ENCODE measurements at places on chromosomes 4 and X.

DNA sequence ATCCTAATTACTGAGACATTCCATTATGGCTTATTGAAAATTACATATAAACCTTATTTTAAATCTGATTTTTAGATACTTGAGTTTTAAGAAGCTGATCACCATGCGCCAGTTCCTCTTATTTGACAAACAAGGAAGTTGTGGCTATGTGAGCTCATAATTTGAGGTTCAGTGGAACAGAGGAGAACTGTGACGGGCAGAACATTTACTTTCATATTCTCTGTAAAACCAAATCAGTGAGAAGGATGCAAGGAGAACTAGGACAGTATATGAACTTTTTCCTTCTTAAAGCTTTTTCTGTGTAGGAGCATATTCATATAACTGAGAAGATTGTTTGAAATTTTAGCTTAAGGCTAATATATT, 25.3 kb downstream of the STIM2 start:
- DNase-seq = no peak

GRCh38 chrX:123961268-123962005, at the start of gene STAG2:
STAG2 (plus strand) TSS chrX:123961706; CDS start chrX:124022628, 60,922 bp downstream.
- DNase-seq = peak; percentile 81

- DNase-seq = no peak
Observed at GRCh38 chr4:143369552-143369951, 32.9 kb downstream of the GAB1 start.

GRCh38 chrX:118503260-118504041, 7.8 kb downstream of the DOCK11 start:
- DNase-seq = no peak

- no peak for DNase-seq
Observed at GRCh38 chr4:76989391-76990061, 40.0 kb downstream of the SEPTIN11 start.

GRCh38 chr4:23706972-23707651, 182.7 kb downstream of the PPARGC1A start:
- DNase-seq = no peak

DNA sequence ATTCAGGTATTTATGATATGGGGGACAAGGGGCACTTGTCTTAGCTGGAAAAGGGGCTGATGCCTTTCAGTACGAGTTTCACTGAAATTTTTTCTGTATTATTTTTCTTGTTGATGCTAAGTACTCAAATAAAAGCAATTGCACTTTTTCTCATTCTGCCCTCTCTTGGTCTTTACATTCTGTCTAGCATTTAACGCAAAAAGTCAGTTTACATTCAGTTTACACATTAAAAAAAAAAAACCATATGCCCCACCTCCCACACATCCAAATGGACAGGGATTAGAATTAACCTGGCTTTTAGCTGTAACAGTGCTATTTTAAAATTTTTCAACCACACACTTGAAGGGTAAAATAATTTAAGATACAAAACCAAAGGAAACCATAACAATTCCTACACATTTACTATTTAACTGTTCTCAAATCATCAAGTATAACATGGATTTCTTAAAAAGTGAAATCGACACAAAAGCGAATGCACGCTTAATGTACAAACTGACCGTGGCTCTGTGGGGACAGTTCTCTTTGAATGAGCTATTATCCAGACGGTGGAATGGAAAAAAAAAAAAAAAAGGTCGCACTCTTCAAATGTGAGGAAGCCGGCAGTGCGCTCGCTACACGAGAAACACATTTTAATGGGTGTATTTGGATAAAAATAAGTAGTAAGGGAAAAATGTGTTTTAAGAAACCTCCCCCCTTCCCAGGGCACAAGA, 1.4 kb downstream of the AMMECR1 start:
- DNase-seq = no peak

DNA sequence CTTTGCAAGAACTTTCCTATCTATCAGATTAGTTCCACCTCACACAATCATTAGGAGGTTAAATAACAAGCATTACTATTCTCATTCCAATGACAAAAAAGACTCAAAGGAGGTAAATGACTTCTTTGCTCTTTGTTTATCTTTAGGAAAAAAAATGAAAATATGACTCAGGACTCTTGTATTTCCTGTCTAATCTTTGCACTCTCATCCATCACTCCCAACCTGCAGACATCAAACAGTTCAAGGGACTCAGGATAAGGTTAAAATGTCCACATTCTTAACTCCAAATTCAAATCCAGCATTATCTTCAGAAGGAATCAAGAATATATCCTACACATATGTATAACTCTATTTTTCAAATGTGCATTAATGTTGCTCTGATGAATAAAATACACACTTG, 139.6 kb downstream of the UNC5C start:
- DNase-seq = no peak

GRCh38 chr4:7285244-7286094, 93.1 kb downstream of the SORCS2 start:
- DNase-seq = no peak

- peak; percentile 0 for DNase-seq
Observed at GRCh38 chr4:6869944-6870343, 39.7 kb upstream of the TBC1D14 start.

DNA sequence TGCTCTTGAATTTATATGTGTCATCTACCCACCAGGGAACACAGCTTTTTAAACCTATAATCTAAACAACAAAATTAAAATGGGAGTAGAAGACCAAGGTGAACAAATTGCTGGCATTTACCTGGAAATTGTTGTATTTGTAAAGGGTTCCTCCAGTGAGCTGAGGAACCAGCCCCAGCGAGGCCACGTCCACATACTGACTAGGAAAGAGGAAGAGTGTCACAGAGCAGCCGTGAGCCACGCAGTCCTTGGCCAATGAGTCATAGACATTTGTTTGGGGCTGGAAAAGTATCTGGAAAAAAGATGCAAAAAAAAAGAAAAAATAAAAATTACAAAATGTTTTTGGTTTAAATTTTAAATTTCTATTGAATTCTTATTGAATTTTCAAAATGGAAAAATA, 58.7 kb downstream of the METTL14 start:
- DNase-seq = no peak

GRCh38 chr4:126742048-126742447, 890.7 kb upstream of the INTU start:
- DNase-seq = no peak

- no peak for DNase-seq
Observed at GRCh38 chrX:133645977-133646718, 230.9 kb upstream of the GPC4 start.

DNA sequence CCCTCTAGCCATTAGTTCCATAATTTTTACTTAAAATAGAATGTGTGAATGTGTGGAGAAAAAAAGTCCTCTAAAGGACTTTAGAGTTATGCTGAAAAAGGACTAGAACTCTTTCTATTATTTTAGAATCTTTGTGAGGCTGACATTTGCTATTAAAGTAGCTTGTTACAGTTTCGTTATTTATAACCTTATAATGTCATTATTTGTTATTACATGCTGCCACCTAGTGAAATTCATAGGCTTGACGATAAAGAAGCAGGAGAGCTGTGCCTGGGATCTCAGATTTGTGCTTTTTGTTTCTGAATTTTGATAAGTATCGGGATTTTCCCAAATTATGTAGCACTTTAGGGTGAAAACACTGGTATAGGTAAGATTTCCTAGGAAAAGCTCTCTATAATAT, 38.5 kb upstream of the TAPT1 start:
- DNase-seq = peak; percentile 5

DNA sequence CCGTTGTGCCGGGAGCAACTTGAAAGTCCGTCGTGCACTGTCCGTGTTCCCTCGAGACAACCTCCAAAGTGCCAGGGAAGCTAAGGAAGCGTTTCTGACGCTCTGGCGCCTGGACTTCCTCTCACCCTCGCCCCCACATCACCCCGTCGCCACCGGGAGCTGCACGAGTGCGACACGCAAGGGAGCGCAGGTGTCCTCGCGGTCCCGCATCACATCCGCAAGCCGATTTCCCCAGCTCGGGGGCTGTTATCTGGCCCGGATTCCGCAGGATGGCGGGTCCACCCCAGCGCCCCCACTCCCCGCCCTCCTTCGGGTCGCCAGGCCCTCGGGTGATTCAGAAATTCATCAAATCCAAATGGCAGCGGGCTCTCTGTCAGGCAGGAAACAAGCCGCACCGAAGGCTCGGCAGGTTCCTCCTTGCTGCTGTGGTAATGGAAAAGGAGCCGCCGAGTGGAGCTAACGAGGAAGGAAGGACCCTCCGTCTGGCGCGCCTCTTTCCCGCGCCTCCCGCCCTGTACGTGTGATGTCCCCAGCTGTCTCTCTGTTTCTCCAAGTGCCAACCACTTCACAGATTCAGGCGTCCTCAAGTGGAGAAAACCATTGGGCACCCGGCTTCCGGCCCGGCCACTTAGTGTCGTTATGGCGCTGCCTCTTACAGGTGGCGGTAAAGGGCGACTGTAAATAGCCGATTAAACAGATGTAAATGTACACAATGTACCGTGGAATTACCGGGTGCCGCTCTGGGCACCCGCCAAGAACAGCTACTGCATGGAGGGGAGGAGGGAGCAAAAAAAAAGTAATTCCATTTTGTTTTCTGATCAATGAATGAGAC, 921 bp upstream of the SETD7 start:
- DNase-seq = peak; percentile 71

DNA sequence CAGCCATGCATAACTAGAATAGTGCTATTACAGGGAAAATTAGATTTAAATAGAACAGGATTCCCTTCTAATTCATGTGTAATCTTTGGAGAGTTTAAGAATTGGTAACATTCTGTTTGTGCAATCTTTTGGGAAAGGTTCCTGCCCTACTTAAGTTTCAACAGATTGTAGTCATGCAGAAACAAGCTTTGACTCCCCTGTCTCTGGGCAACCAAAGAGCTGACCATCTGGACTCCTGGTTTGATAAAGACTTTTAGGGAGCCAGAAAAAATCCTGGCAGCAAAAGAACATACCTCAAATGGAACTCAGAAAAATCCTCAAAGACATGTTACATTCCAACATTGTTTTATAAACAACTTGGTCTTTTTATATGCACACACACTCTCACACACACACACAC, 191.1 kb upstream of the NEIL3 start:
- DNase-seq = no peak

DNA sequence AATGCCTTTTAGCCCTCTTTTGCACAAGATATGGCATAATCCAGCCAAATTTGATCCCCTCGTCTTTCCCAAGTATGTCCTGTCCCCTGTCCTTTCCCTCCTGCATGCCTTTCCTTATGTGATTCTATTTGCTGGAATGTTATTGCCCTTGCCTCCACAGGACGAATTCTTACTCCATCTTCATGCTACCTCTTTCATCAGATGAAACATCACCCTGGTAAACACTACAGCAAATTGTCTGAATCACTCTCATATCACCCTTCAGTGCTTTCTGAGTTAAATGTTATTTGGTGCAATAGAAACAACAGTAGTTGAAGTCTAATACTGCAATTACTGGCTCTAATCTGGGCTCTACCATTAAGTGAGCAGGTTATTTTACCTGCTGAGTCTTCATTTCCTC, 52.2 kb upstream of the FAT1 start:
- no peak for DNase-seq

- DNase-seq = no peak
Observed at GRCh38 chr4:21113496-21114223, 413.4 kb downstream of the PACRGL start.

- no peak for DNase-seq
Observed at GRCh38 chrX:119187298-119187697, 48.8 kb upstream of the PGRMC1 start.

- DNase-seq = peak; percentile 41
Observed at GRCh38 chr4:129240816-129241215, 144.9 kb downstream of the C4orf33 start.

DNA sequence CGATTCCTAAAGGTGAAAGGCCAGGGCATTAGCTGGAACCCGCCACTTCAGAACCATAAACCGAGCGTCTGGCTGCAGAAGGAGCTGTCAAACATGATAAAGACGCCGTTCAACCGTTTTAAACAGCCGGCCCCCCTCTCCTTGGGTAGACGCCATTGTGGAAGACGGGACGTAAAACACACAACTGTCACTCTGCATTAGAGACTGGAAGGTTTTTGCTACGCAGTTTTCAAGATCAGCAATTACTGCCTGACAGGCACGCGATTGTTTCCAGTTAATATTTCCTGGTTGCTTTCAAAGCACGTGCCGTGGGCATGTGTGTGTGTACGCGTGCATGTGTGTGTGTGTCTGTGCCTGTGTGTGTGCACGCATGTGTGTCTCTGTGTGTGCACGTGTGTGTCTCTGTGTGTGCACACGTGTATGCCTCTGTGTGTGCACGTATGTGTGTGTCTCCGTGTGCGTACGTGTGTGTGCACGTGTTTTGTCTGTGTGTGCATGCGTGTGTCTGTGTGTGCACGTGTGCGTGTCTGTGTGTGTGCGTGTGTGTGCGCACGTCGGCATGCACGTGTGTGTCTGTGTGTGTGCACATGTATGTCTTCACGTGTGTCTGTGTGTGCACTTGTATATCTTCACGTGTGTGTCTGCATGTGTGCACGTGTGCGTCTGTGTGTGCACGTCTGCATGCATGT, 48.8 kb downstream of the SHOX start:
- DNase-seq = no peak

GRCh38 chr4:115274545-115274944, 161.1 kb upstream of the NDST4 start:
- no peak for DNase-seq

DNA sequence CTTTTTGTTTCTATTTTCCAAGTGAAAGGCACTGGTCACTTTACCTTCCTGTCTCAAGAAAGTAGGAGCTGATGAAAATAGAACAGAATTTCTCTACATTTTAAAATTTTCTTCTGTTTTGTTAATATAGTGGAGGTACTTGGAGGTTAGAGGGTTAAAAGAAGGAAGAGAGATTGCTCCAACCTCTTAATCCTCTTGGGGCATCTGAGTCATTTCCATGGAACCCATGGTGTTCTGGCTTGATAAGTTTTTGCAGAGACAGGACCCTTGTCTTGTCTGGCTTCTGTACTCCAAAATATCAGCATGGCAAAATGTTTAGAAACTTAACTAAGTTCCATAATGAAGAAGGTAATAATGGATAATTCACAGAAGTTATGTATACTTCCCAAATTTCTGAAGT, 727.2 kb downstream of the C4orf33 start:
- DNase-seq = no peak

- peak; percentile 60 for DNase-seq
Observed at GRCh38 chr4:110516106-110516922, 40.4 kb downstream of the ENPEP start.

GRCh38 chr4:110704748-110705439, 82.0 kb upstream of the PITX2 start:
- no peak for DNase-seq

DNA sequence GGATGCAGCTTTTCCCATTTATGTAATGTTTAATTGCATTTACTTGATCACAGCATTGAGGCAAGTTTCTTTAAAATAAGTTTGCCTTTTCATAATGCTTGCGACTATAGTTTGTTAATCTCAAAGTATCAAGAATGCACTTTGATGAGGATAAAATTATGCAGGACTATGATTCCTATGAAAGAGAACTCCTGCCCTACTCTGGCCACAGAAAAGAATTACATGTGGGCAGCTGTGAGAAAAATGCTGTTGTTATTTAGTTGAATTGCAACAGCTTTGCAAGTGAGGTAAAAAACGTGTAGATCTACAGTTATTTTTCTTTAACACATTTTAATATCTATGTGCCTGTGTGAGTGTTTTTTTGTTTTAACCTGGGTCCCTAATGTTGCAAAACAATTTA, 12.5 kb upstream of the OSTC start:
- DNase-seq = no peak

All from NCI-H1105 treated with DMSO at 0.1 percent for 48 hours (cell line).